Activated CD4-positive, alpha-beta memory T cell treated with anti-CD3 and anti-CD28 coated beads, Interleukin-2, amount 10 ng/mL, durations not matched to agents 7 days and 5 days (primary cell): ENCODE measurements at places on chromosomes 12 and 14.

- no peak for DNase-seq
Observed at GRCh38 chr14:56206596-56206995, 88.4 kb downstream of the PELI2 start.

- no peak for DNase-seq
Observed at GRCh38 chr12:54765652-54766051, 88.7 kb upstream of the MUCL1 start.

DNA sequence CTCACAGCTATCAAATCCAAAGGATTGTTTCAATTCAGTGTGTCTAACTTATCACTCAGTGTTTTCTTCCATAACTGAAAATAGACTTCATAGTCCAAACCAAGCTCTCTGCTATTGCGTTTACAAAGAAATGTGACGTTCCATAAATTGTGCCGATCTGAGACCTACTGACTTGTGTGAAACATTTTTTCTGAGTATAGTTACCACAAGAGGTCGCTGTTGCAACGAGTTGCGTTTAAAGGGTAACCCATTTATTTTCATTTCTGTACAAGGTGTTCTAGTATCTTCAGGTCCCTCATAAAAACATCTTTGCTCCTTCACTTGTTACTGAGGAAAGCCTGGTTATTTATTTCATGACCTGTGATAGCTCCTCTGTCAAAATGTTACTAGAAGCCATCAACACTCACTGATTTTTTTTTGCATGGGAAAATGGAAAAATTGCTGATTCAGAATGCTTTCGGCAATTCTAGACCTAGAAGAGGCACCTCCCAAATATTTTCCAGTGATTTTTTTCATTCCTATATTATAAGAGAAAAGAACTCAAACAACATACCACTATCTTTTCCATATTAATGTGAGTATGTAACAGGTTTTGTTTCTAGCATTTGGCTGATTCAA, 60.9 kb upstream of the OR4E1 start:
- DNase-seq = no peak

GRCh38 chr14:68986926-68987652, 8.0 kb upstream of the ACTN1 start:
- no peak for DNase-seq

GRCh38 chr14:21267886-21268616, 1.2 kb downstream of the HNRNPC start:
- DNase-seq = no peak

DNA sequence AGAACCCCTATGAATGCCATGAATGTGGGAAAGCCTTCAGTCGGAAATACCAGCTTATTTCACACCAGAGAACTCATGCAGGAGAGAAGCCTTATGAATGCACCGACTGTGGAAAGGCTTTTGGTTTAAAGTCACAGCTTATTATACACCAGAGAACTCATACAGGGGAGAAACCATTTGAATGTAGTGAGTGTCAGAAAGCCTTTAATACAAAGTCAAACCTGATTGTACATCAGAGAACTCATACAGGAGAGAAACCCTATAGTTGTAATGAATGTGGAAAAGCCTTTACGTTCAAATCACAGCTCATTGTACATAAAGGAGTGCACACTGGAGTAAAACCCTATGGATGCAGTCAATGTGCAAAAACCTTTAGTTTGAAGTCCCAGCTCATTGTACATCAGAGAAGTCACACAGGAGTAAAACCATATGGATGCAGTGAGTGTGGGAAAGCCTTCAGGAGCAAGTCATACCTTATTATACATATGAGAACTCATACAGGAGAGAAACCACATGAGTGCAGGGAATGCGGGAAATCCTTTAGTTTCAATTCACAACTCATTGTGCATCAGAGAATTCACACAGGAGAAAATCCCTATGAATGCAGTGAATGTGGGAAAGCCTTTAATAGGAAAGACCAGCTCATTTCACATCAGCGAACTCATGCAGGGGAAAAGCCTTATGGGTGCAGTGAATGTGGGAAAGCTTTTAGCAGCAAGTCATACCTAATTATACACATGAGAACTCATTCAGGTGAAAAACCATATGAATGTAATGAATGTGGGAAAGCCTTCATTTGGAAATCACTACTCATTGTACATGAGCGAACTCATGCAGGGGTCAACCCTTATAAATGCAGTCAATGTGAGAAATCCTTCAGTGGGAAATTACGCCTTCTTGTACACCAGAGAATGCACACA, 22.3 kb downstream of the ZNF268 start:
- DNase-seq = no peak

DNA sequence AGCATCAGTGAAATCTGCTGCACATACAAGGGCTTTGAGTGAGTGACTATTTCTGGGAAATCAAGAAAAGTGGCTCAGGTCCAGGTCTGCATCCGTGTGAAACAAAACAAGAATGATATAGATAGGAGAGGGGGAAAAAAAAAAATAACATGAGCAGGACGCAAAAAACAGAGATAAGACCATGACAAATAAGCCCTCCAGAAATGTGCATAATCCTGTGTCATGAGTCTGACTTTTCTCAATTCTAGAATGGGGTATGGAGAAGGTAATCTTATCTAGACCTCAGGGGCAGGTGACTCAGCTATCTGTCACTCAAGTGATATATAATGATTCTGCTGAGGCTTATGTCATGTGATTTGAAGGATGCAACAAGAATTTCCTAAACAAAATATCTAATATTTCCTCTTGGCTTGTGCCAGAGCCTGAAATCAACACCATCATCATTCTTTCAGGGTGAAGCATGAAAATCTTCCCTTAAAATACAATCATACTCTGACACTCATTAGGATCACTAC, 250.0 kb downstream of the PHLDA1 start:
- no peak for DNase-seq

DNA sequence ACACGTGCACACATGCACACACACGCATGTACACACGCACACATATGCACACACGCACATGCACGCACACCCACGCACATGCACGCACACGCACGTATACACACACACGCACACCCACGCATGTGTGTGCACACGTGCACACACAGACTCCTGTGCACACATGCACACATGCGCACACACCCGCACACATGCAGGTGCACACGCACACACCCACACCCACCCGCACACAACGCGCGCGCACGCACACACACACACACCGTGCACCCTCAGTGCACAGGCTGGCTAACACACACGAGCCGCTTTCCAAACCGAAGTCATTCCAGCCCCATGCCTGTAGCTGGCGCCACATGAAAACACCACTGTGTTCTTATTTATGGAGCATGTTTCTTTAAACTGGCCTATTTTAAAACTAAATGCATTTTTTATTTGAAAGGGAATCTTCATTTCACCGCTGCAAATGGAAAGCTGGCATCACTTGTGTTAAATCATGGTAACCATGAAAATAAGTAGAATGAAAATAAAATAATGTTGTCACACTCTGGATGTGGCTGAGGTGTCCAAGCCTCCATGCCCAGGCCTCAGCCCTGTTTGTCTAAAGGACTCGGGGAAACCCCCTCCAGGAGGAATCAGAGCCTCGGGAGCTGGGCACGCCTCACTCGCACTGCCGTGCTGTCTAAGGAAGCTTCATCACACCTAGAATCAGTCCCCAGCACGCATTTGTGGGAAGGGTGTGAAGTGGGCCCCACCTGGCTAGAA, 45.1 kb downstream of the GALNT9 start:
- no peak for DNase-seq

- no peak for DNase-seq
Observed at GRCh38 chr12:79046021-79046420, 181.4 kb downstream of the SYT1 start.

GRCh38 chr12:109571773-109572505, 1.4 kb downstream of the MMAB start:
- no peak for DNase-seq

- DNase-seq = no peak
Observed at GRCh38 chr12:82970614-82971013, 283.9 kb downstream of the TMTC2 start.

- no peak for DNase-seq
Observed at GRCh38 chr12:104486943-104487819, 30.4 kb downstream of the CHST11 start.
